Stimulated activated CD4-positive, alpha-beta T cell treated with anti-CD3 and anti-CD28 coated beads, TNF-alpha, amount 100 ng/mL, for 1 hour (primary cell): ENCODE measurements at places on chromosomes 3 and 15.

DNA sequence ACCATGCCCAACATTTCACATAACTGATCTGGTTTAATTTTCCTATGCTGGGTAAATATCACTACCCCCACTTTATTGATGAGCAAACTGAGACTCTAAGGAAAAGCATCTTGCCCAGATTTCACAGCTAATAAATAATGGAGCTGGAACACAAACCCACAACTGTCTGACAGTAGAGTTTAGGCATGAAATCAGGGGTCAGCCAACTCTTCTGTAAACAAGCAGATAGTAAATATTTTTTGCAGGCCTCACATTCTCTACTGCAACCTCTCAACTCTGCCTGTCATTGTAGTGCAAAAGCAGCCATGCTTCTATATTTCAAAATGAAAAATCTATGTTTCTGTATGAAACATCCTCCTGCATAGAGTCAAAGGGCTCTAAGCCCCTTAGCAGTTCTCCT, 111.5 kb downstream of the ERC2 start:
- no peak for DNase-seq

DNA sequence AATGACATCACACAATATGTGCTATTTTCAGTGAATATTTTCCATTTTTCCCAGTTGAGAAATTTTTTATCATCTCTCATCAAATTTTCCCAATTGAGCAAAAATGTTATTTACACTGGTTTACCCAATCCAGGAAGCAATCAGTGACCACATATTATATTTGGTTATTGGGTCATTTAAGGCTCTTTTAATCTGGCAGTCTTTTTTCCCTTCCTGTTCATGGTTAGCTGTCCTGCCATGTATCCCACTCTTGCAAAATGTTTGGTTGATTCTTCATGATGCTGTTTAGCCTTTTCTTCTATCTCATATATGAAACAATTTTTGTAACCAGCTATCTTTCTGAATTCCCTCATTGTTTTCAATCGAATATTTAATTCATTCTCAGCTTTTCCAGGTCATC, 626.0 kb downstream of the RBMS3 start:
- no peak for DNase-seq

DNA sequence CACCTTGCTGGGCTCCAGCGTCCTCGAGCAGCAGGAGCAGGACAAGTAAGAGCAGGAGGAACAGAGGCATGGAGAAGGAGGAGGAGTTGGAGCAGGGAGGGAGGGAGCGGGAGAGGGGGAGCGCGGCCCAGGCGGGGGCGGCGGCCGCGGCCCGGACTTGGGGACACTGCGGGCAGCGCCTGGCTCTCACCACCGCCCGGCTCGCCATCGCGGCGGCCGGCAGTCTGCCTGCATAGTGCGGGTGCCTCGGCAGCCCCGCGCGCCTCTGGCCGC, 440 bp downstream of the DCBLD2 start:
- no peak for DNase-seq

GRCh38 chr3:22496641-22497040, 706.5 kb upstream of the UBE2E2 start:
- no peak for DNase-seq

GRCh38 chr3:72213296-72214065, 428.5 kb upstream of the PROK2 start:
- DNase-seq, result no peak

- no peak for DNase-seq
These were observed 2.7 kb upstream of the TMEM87A start for GRCh38 chr15:42275780-42276391.

DNA sequence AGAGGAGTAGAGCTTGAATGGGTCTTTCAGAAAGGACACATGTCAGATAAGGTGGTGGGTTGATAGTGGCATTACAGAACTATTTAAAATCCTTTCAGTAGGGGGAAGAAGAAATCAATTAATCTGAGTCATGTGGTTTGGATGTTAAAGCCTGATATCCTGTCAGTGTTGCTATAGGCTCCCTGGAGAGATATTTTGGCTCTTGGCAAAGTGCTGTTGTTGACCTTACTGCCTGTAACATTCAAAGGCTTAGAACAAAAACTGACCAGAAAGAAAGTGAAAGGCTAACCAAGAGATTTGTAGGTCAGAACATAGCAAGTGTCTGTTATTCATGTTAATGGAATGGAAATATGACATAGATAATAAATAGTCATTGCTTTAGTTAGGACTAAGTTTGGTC, 552.9 kb downstream of the DIPK2A start:
- DNase-seq, result no peak

DNA sequence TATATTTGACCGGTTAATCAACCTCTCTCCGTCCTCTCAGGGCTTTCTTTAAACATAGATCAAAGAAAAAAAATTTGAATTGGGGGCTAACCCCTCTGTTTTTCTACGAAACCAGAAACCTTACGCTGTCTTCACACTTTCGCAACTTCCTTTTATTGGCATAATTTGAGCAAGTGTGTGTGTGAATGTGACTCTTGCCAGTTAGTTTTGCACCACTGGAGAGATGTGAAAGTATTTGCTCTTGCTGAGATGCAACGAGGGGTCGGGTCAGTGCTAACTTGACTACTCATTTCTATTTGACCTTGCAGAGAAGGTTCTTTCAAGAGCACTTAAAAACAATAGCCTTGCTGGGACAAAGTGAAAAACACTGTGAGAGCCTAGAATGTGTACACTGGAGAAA, 81.2 kb downstream of the FAM43A start:
- no peak for DNase-seq

GRCh38 chr15:67807141-67807540, 18.2 kb upstream of the SKOR1 start:
- DNase-seq, result no peak

DNA sequence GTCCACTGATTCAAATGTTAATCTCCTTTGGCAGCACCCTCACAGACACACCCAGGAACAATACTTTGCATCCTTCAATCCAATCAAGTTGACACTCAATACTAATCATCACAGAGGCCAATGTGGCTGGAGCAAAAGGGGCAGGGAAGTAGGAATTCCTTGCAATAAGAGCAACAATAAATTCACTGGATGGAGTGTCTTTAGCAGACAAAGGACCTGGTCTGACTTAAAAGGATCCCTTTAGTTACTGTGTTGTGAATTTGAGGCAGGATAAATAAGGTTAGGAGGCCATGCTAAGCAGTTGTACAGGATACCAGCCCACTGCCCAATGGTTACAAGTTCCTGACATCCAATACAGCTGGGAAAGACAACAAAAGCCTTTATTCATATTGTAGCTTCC, 12.3 kb upstream of the GFM1 start:
- DNase-seq, result no peak

- no peak for DNase-seq
These were observed 26.3 kb downstream of the DPH6 start for GRCh38 chr15:35519541-35520149.

DNA sequence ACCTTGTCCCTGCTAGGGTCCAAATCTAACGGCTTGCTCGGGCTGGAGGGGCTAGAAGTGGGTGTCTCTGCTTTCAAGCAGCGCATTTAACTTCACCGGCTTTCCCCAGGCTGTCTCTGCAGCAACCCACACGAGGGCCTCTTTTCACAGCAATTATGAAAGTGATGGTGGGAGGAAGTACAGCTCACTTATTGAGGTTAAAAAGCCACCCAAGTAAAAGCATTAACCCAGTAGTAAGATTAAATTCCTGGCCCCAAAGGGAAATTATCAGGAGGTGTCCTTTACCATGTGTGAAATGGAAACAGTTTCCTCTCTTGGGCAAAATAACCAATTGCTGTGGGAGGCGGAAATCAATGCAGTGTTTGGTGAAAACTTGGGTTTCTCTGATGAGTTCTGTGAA, 41.1 kb downstream of the NGRN start:
- DNase-seq, result no peak

- DNase-seq, result no peak
These were observed 16.1 kb upstream of the AHSG start for GRCh38 chr3:186596568-186597287.

GRCh38 chr3:54817628-54818027, 110.2 kb downstream of the LRTM1 start:
- DNase-seq, result no peak

DNA sequence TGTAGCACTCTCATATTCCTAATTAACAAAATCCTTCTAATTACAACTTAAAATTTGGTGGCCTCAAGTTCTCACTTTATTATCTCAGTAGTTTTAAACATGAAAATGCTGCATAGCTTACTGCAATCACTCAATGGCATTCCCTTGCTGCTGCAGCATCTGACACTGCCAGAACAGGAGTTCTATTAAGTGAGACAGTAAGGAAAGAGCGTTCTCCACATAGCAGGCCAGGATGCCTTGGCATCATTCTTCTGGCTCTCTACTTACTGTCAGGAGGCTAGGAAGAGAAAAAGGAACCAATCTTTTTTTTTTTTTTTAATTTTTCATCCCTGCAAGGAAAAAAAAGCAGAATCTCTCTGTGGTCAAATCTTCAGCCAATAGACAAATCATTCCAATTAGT, 3.2 kb downstream of the CNBP start:
- DNase-seq, result no peak

DNA sequence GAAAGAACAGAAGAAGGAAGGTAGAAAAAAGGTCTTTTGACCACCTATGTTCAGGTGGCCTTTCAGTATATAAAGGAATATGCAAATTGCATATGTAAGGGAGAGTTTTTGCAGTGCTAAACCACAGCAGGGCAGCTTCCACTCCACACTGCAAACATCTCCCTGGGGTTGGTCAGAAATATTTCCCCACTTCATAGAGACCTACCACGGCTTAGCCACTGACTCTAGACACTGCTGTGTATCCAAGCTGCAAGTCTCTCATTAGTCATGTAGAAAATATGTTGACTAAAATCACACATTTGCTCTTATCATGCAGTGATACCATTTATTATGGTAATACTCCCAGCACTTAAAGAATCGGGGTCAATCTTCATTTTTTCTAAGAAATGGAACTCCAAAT, 214.9 kb upstream of the NR2F2 start:
- no peak for DNase-seq

- DNase-seq, result no peak
These were observed 69.8 kb downstream of the TIGIT start for GRCh38 chr3:114363554-114364202.

DNA sequence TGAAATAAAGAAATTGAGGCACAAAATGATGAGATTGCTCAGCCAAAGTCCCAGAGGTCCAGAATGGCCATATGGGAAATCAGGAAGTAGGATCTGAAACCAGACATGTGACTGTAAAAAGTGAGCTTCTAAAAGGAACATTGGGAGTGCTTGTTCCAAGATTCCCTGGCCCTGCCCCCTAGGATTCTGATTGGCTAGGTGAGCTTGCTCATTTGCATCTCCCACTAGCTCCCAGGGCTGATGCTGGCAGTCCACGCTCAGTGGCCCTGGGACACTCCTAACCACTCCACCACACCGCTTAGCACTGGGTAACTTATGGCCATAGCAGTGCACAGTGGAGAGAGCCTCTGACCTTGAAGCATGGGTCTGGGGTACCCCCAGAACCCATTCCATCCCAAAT, 326.7 kb downstream of the NTRK3 start:
- DNase-seq, result no peak

GRCh38 chr3:49787182-49787464, 781 bp upstream of the IP6K1 start:
- DNase-seq, result no peak

DNA sequence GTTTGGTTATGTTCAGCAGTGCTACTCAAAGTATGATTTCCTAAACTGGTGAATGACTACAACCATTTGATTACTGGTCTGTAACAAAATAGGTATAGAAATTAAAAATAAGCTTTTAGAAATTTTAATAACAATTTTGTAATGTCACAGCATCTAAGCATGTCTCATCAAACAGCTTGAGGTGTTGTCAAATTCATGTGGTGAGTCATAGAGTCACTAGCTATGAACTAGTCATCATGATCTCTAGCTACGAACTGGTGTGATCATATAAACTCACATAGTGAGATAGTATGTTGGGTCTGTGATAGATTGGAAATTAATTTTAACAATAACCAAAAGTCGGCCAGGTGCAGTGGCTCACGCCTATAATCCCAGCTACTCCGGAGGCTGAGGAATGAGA, 213.9 kb upstream of the RBMS3 start:
- DNase-seq, result no peak

DNA sequence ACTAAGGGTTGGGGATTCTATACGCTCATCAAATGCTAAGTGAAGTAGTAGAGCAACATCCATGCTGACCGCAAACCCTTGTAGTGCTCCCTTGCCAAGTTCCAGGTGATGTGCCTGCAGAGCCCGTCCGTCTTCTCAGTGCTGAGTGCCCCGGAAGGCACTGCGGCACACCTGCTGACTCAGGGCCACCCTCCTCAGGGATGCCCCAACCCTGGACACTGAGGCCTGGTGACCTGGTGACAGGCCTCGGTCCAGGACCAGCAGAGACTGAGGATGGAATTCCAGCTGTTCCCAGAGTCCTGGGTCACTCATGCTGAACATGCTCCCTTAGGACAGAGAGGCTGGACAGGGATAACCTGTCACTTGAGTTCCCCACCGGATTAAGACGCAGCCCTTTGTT, 422.5 kb downstream of the OCA2 start:
- DNase-seq, result no peak

- no peak for DNase-seq
These were observed 139.3 kb upstream of the ROBO2 start for GRCh38 chr3:76900596-76900995.

DNA sequence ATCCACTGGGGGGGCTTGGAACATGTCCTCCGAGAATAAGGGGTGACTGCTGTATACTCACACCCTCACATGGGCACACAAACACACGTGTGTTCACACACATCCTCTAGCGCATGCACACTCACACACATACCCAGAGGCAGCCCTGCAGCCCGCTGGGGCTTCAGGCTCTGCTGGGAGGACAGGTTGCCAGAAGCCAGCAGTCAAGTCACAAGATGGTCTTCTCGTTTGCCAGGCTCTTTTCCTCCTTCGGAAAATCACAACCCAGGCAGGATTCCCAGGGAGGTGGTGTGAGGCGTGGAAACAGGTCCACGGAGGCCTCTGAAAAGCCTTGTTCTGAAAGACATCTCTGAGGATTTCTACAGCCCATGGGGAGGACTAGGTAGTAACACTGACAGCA, 26.8 kb downstream of the MEGF11 start:
- no peak for DNase-seq

DNA sequence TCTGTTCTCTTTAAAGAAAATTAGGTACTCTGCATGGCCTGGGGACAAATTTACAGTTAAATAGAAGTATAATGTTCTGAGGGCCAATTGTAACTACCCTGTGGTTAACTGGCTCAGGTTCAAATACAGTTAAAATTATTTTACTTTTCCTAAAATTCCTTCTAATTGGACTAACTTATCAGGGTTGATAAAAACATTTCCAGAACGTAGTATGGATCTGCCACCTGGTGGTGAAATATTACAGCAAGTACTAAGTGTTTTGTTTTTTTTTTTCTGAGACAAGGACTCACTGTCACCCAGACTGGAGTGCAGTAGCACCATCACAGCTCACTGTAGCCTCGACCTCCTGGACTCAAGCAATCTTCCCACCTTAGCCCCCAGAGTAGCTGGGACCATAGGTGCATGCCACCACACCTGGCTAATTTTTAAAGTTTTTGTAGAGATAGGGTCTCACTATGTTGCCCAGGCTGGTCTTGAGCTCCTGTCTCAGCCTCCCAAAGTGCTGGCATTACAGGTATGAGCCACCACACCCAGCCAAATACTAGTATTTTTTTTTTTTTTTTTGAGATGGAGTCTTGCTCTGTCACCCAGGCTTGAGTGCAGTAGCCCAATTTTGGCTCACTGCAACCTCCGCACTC, 29.2 kb downstream of the NEO1 start:
- DNase-seq, result no peak

- no peak for DNase-seq
These were observed 80.2 kb upstream of the TPM1 start for GRCh38 chr15:62962101-62962995.

- DNase-seq, result no peak
These were observed 44.2 kb downstream of the SMAD6 start for GRCh38 chr15:66746231-66746605.
